ENCODE measurements at places on chromosomes 12 and 14. TPM values are rescaled to one million over a fixed set of nuclear protein-coding genes. Genes with fewer than 3 reads are reported as not detected.

The OR6S1 gene
- total RNA-seq = not detected

The SRRM4 gene
- total RNA-seq = not detected

The PTPRO gene
- total RNA-seq = 1.3 TPM

The BCL2L14 gene
- not detected for total RNA-seq

The STAC3 gene
- not detected for total RNA-seq

The CIROP gene
- total RNA-seq = not detected

The KCNK13 gene
- 0.12 TPM for total RNA-seq

The PLEKHH1 gene
- total RNA-seq = 7.6 TPM

The HOXC12 gene
- not detected for total RNA-seq

The PLBD1 gene
- 14.2 TPM for total RNA-seq

The NTF3 gene
- total RNA-seq = 1.9 TPM

The KRT83 gene
- not detected for total RNA-seq

The GPR132 gene
- 0.29 TPM for total RNA-seq

The EPYC gene
- total RNA-seq = not detected

GRCh38 chr12:124696693-124697476 is 129.5 kb upstream of the NCOR2 start:
- DNase-seq = no peak

DNA sequence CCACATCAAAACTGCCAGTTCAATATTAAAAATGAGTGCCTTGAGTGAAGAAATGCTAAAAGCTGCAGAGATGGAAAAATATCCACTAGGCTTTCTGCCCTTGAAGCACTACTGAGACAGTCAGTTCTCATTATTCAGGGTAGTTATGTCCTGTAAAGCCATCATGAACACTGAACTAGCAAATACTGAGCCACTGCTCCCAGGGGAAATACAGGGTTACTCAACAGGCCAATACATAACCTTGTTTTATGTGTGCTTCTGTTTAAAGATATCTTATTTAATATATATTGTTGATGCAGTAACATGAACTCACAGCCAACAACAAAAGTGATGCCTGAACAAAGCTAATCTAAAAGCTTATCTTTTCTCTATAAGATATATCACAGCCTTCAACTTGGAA is 3.3 kb downstream of the RAD52 start:
- DNase-seq = no peak

DNA sequence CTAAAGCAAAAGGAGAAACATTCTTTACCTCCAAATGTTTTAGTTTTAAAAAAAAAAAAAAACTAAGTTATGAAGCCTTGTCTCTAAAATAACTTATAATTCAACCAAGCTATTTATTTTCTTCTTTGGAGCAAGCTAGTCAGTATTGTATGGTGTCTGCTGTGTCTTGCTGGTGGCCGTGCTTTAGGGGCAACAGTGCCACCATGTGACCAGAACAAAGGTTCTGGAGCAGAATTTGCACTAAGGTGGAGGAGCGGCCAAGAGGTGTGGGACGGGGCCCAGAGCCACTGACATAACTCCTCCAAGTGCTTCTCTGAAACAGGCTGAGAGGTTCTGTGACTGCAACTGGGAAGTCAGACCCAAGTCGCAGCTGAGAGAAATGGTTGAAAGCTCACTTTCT is 4.5 kb downstream of the FICD start:
- no peak for DNase-seq

- DNase-seq = no peak
Measured at GRCh38 chr14:22505697-22506377, 83.2 kb downstream of the DAD1 start.

DNA sequence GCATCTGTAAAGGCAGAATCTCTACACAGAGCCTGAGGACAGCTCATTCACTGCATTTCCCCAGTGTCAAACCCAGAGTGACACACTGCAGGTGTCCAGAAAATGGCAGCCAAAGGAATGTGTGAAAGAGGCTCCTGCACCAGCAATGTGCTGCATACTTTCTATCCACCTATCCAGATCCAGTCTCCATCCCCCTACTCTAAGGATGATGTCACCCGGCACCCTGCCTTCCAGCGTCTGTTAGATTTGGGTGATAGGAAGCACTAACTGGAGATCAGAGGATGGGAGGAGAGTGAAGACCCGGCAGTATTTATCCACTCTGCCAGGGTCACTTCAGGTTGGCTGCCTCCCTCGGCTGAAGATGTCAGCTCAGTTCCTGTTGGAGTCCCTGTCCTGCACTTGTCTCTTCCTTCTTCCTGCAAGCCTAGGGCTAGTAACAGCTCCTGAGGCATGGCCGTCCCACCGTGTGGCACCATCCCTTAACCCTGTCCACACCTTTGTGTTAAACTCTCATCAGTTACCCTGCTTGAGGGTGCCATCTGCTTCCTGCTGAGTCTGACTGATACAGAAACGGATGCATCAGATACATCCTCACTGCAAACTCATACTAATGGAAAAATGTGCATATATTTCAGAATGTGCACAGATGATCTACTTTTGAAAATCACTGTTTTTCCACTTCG is 13.0 kb upstream of the GPR68 start:
- no peak for DNase-seq

GRCh38 chr14:30875788-30876053 is 1.4 kb downstream of the COCH start:
- no peak for DNase-seq

DNA sequence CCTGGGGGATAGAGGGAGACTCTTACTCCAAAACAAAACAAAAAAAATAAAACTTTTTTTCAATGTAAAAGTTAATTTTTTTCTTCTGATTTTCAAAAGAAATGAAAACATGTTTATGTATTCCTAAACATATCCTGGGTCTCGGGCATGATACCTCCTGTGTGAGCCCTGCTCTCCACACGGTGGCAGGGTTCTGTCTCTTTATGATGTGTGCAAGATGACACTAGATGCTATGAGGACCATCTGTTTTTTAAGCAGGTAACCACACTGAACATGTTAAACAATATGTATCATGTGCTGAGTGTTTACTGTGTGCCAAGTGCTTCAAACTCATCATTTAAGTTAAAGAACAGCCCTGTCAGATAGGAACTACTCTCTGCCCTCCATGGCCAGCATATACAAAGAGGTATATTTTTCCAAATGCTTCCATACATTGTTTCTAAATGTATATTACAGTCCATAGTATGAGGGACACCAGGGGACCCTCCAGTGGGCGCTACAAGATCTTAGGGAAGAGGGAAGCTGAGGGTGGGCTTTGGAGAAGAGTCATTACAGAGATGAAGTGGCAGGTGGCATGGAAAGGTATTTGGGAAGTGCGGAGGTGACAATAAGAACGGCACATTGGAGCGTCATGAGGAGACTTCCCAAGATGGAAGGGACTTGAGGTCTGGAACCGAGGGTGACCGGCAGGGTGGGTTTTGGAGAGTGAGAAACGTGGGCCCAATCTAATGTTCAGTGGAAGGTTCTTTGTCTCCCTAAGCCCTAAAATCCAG is 28.5 kb downstream of the FOS start:
- DNase-seq = no peak

- no peak for DNase-seq
Measured at GRCh38 chr14:71985538-71986189, 53.4 kb downstream of the RGS6 start.

GRCh38 chr12:48156652-48157017 is 680 bp downstream of the ASB8 start:
- no peak for DNase-seq

DNA sequence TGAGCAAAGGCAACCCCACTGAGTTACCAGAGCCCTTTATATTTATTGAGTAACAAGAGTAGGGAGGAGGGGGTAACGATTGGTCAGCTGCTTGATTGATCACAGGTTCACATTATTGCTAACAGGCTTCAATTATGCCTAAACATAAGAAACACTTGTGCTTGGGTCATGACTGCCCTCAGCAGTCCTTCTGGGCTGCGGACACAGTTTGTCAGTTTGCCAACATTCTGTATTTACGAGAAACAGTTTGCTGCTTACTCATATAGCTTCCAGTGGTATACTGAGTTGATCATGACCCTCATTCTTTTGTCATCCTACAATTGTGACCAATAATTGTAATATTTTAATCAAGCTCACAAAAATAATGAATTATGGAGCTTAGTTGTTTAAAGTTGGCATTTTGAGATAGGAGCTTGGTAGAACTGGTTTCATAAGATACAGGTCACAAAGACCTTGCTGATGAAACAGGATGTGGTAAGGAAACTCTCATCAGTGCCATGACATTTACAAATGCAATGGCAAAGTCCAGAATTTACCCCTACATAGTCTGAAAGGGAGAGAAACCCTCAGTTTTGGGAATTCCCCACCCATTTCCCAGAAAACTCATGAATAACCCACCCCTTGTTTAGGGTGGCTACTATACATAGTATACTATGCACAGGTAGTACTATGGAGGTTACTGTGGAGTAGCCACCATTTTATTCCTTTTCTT is 1421.0 kb upstream of the FLRT2 start:
- no peak for DNase-seq

GRCh38 chr12:104748790-104749189 is 209.3 kb downstream of the SLC41A2 start:
- DNase-seq = no peak

DNA sequence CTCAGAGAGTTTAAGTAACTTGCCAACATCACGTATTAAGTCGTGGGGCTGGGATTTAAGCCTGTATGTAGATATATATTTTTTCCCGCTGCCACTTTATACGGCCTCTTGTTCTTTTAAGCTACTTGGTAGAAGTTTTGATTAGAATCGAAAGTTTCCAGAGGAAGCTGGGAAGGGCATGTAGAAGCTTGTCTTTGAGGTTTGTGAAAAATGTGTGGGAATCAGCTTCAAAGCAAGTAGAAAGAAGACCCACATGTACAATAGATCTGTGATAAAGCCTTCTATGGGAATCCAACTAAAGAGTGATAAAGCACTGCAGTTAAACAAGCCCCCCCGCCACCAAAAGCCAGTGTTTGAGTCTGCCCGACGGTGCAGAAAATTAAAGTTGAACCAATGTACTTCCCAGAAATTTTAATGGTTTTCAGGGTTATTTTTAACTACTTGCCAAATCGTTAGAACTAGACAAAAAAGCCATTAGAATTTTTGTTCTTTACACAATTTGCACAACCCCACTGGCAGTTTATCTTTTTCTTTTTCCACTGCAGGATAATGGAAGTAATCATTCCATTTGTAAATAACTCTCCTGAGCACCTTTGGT is 25.5 kb downstream of the SERPINA11 start:
- no peak for DNase-seq

DNA sequence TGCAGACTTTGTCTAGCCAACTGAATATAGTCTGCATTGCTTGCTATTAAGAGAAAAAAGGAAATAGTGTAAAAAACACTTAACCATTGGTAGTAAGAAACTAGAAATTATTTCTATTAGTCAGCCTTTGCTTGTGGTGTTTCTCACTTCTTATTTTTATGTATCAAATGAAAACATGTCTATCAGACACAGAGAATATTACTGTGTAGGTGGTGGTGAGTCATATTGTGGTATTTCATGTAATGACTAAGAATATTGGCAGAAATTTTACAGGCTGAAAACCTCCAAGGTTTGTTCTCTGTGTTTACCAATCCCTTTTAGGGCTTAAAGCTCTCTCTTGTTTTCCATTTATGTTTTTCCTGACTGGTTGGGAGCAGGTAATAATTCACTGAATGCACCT is 87.2 kb downstream of the DAAM1 start:
- peak; percentile 76 for DNase-seq

DNA sequence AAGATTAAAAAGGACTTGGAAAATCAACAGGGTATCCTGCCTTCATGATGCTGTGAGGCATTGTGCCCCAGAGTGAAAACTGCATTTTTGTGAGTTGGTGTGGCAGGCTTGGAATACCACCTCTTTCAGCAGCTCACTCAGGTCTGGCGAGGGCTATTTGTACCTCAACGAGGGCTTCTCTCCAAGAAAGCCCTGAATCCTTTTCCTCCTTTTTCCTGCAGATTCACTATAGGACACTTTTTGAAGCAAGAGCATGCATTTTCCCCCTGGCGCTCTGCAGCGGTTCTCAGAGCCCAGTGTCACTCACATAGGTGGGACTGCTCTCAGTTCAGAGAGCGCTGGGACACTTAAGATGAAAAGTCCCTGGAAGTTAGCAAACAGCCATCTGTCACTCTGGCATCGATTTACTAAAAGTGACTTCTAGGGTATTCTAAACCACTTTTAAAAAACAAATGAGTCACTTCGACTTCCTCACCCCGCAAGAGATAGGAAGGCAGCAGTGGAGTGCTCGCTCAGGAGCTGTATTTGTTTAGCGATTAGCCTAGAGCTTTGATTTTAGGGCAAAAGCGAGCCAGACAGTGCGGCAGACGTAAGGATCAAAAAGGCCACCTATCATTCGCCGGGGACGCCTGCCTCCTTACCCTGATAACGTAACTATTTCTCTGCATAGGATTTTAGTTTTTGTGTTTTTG is 782 bp upstream of the LGR5 start:
- DNase-seq = no peak

DNA sequence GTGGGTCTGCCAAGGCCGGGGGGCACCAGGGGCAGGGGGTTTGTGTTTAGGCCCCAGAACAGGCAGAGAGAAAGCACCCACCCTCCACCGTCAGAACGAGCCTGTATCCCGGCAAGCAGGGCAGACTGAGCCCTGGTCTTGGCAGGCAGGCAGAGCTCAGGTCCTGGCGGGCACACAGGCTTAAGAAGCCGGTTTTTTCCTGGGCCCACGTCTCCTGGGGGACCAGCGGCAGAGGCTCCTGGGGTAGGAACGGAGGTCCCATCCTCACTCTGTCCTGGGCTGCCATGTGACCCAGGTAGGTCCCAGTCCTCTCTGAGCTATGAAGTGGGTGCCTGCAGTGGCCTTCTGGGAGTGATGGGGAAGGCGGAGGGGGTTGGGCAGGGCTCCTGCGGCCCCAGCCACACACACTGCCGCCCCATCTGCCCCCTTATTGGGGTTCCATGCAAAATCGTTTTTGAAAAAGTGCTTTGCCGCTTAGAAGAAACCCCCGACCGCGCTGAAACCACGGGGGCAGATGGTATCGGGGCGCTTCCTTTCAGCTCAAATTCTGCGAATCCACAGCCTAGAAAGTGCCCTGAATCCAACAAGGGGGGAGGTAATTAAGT is 24.2 kb downstream of the SH2B3 start:
- DNase-seq = no peak

- DNase-seq = no peak
Measured at GRCh38 chr12:55688716-55689655, 18.7 kb downstream of the ITGA7 start.

DNA sequence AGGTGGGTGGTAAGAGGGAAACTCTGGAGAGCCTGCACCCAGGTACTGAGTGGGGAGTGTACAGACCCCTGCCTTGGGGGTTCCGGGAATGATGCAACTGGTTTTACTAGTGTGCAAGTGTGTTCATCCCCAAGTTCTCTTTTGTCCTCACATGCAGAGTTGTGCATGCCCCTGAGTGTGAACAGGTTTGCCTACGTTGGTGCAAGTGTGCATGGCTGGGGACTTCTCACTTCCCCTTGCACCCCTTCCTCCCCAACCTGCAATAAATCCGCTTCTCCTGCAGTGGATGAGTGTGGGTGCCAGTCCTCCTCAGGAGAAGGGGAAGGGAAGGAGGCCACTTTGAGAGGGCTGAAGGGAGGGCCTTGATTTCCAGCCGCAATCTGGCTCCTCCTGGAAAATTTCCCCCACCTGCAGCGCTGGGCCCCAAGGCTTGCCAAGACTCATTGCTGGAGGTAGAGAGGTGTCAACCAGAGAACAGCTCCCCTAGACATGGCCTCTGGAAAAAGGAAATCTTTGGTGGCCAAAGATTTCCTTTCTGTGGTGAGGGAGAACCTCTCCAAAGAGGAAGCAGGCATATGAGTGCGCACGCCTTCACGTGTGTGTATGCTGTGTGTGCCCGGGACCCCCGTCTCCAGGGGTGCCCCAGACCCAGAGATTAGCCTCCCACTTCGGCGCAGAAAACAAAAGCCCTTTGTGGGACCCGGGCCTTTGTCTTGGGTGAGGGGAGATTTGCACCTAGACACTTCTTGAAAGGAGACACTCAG is 5.5 kb downstream of the AQP2 start:
- DNase-seq = no peak

- DNase-seq = no peak
Measured at GRCh38 chr14:104580961-104581360, 1.4 kb downstream of the C14orf180 start.

Measured in epithelial cell of proximal tubule (primary cell).